Thymus (tissue), 14 donors: ENCODE measurements at places on chromosomes 2 and 18. TPM values are rescaled to one million over a fixed set of nuclear protein-coding genes. Genes with fewer than 3 reads are reported as not detected.

GRCh38 chr18:45976566-45976965 lies 9.4 kb upstream of the EPG5 start:
- no peak for DNase-seq

The MRPL19 gene
- total RNA-seq, result 37.3 TPM

DNA sequence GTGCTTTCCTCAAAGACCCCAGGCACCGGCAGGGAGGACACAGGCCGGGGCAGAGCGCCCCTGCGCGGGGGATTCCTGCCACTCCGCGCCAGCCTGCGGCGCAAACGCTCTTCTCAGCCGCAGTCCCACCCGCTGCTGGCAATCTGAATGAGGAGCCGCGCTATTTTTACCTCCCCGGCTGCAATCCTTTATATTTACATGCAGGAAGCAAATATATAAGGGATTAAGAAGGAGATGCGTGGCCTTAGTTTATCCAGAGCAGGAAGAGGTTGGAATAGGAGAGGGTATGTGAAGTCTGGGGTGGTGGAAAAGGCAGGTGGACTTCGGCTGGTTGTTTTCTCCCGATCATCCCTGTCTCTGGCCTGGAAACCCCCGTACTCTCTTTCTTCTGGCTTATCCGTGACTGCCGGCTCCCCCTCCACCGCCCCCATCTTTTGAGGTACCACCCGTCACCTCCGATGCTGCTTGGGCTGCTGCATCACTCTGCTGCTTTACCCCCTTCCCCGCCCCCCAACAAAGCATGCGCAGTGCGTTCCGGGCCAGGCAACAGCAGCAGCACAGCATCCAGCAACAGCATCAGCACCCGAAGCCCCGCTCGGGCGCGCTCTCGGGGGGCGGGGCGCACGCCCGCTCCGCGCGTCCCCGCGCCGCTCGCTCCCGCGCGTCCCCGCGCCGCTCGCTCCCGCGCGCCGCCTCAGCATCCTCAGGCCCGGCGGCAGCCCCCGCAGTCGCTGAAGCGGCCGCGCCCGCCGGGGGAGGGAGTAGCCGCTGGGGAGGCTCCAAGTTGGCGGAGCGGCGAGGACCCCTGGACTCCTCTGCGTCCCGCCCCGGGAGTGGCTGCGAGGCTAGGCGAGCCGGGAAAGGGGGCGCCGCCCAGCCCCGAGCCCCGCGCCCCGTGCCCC lies at the start of gene ADAM23:
TSS of gene ADAM23 (plus strand) at position 700 of the 902 bp plus-strand sequence. CDS start 335 bp downstream, outside the sequence.
- peak; percentile 12 for DNase-seq

DNA sequence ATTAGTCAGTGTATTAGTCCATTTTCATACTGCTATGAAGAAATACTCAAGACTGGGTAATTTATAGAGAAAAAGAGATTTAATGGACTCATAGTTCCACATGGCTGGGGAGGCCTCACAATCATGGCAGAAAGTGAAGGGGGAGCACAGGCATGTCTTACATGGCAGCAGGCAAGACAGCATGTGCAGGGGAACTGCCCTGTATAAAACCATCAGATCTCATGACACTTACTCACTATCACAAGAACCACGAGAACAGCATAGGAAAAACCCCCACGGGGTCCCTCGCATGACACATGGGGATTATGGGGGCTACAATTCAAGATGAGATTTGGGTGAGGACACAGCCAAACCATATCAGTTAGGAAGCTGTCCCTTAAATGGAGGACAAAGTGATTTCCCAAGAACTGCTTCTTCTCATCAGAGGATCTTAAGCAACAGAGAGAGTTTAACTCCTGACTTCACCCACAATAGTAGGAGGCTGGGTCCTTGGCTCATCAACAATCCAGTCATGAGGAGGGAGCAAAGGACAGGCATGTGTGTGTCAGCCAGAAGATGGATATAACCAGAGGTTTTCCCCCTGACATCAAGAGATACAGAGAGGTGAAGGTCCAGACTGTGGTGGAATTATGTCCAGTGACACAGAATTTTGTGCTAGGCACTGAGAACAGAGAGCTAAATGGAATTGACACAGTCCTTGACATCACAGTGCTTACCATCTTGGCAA lies 203.8 kb upstream of the SH3BP4 start:
- no peak for DNase-seq

DNA sequence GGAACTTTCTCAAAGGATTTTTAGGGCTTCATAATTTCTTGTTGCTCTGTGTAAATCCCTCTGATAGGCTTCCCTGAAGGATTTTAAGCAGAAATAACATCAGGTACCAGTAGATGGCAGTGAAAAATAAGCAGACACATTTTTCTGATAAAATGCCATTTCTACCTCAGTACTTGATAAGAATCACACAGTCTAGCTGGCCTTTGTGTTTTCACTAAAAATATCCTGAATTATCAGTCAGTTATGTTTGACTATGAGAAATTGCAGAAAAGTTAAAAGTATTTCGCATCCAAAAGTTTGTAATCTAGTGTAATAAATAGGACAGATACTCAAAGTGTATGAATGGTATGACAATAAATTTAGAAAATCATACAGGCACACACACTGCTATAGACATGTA lies 68.7 kb downstream of the DNAJC10 start:
- no peak for DNase-seq

The HOXD12 gene
- total RNA-seq, result not detected

DNA sequence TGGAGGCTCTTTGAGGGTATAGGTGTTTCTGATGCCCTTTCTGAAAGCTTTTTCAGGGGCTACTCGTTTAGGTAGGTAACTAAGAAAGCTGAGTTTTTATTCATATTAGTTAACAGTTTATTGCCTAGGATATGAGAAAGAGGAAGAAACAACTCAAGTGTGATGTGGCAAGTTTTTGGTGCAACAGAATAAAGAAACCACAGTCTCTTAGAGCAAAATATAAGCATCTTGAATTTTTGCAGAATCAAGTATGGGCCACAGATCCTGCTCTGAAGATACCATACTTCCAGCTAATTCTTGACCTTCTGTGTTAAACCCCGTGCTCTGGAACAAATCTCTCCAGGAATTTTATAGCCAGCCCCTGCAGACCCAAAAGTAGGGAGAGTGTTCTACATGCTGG lies 147.7 kb upstream of the SLC1A4 start:
- no peak for DNase-seq

DNA sequence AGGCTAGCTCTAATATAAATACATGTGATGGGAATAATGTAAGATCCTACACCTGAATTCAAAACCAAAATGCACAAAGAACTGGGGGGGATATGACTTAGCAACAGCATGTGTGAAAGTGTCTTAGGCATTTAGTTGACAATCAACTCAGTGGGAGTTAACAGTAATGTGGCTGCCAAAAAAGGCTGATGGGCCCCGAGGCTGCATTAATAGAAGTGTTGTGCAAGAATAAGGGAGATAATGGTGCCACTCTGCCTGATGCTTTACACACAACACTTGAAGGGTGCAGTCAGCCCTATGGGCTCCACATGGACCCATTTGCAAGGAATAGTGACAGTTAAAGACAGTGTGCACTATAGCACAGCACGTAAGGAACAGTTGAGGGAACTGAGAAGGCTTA lies 649.4 kb upstream of the ZEB2 start:
- no peak for DNase-seq

DNA sequence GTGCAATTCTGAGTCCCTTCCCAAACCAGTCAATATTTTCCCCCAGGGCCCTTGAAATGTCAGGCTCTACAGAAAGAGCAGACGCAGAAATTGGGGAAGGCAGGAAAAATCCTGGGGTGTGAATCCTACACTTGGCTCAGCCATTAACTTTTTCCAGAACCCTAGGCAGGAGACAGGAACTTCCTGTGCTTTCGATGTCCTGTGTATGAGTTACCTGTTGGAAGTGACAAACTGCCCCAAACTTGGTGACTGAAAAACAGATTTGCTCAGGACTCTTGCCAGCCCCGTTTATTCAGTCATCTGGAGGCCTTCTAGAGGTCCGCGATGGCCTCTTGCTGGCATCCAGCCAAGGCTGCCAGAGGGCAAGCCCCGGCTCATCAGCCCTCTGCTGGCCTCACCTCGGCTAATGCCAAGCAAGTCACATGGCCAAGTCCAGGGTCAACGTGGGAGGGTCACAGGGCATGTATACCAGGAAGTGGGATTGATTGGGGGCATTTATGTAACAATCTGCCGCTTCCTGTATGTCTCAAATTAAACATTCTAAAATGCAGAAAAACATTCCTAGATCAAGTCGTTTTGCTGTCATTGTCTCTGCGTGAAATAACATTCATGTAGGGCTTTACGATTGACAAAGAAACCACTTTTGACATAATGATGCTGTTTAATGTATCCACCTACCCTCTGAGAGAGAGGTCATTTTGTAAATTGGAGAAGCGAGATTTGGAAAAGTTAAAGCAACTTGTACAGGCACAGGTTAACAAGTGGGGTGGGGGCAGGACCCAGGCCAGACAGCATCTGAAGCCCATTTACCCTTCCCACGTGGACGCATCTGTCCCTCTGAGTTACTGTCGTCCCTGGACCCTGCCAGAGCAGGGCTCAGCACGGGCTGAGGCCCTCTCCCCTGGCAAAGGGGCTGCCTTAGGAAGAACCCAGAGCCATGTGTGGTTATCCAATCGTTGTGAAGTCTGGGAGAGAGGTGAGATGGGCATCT lies 179.4 kb downstream of the INHBB start:
- no peak for DNase-seq

DNA sequence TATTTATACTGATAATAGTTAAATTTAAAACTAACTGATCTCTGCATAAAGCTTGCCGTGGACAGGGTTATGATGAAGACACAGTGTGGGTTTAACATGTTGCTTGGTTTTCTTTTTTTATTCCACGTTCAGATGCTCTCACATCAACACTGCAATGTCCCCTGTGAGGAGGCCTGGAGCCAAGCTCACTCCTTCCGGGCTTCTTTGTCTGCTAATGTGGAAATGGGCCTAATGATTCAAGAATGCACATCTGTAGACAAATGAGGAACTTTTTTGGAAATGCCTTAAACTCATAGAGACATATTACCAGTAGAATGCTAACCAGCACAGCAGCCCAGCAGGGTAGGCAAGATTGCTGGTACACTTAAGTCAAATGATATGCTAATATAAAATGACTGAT lies 208.0 kb downstream of the GALR1 start:
- DNase-seq, result no peak

DNA sequence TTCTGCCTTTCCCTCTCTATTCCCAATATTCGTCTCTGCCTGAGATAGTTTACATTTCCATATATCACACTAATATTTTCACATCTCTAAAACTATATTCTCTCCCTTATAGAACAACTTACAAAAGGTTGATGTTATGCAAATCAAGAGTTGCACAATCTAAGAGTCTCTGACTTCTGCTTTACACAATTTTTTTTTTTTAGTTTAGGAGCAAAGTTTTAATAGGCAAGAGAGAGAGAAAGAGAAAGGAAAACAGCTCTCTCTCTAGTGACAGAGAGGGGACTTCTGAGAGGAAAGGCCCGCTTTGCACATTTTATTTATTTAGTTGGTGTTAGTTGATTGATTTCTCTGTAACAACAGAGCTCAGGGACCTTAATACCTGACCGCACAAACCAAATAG lies 380.2 kb downstream of the TXNL1 start:
- no peak for DNase-seq

DNA sequence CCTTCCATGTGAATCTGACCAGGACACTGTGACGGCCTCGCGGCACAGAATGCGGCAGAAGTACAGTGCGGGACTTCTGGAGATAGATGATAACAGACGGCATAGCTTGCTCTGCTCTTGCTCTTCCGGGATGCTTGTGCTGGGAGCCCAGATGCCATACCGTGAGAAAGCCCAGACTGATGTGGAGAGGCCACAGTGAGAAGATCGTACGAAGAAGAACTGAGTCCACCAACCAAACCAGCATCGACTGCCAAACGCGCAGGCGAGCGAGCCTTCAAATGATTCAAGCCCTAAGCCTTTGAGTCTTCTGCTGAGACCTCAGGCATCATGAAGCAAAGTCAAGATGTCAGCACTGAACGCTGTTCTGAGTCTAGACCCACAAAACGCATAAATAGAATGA lies 33.7 kb downstream of the DTNB start:
- DNase-seq, result no peak

DNA sequence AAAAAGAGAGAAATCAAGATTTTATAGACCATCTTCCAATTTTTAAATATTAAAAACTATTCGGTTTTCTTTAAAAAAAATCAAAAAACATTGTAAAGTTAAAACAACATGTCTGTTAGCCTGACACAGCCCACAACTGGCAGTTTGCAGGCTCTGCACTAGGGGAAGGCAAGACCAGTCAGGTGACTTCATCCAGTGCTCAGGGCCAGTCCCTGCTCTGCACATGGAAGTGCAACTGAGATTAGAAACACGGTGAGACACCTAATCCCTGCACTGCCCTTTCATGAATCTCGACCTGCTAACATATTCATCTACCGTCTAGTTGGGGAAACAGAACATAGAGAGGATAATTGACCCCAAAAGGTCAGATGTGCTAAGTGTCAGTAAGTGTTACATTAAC lies 135.2 kb downstream of the BARD1 start:
- DNase-seq, result no peak

The GAREM1 gene
- 0.57 TPM for total RNA-seq

GRCh38 chr2:59033661-59034060 lies 792.5 kb upstream of the FANCL start:
- DNase-seq, result no peak

The REG1B gene
- total RNA-seq, result not detected

The MTCL1 gene
- total RNA-seq, result 11.0 TPM

The CYTIP gene
- total RNA-seq, result 71.6 TPM

- DNase-seq, result no peak
Observed at GRCh38 chr2:172251231-172251630, 148.5 kb upstream of the DLX2 start.

The TXNDC2 gene
- total RNA-seq, result not detected

DNA sequence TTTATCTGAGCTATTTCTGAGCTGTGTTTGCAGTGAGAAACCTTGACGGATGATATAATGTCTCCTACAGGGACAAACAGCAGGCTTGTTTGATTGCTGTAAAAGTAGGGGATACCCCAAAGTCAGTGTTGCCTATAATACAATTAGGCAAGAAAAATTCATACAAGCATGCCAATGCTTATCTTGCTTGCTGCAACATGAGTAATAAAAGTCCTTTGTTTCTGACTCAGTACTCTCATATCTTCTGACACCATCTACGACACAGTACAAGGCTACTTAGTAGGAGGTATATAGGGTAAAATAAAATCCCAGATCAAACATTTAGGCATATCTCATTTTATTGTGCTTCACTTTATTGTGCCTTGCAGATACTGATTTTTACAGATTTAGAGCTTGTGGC lies 33.0 kb downstream of the ERBB4 start:
- DNase-seq, result no peak

DNA sequence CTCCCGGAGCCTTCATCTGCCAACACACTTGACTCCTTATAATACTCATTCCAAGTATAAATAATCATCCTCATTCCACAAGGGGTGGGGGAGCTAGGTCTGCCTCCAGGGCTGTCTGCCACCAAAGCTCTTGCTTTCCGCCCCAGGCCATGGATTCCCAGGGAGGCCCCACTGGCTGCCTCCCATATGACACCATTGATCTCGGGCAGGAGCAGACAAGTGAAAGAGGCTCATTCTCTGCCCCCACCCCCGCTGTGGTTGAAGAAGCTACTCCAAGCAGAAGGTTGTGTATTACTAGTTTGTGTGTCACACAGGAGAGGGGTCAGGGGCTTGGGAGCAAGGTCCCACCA lies 99.5 kb downstream of the MRO start:
- no peak for DNase-seq

The TLX2 gene
- 0.19 TPM for total RNA-seq

The GKN2 gene
- total RNA-seq, result 0.24 TPM

GRCh38 chr18:9766076-9766481 lies 58.0 kb downstream of the RAB31 start:
- DNase-seq, result no peak
